ENCODE measurements at places on chromosomes 12 and 14.

DNA sequence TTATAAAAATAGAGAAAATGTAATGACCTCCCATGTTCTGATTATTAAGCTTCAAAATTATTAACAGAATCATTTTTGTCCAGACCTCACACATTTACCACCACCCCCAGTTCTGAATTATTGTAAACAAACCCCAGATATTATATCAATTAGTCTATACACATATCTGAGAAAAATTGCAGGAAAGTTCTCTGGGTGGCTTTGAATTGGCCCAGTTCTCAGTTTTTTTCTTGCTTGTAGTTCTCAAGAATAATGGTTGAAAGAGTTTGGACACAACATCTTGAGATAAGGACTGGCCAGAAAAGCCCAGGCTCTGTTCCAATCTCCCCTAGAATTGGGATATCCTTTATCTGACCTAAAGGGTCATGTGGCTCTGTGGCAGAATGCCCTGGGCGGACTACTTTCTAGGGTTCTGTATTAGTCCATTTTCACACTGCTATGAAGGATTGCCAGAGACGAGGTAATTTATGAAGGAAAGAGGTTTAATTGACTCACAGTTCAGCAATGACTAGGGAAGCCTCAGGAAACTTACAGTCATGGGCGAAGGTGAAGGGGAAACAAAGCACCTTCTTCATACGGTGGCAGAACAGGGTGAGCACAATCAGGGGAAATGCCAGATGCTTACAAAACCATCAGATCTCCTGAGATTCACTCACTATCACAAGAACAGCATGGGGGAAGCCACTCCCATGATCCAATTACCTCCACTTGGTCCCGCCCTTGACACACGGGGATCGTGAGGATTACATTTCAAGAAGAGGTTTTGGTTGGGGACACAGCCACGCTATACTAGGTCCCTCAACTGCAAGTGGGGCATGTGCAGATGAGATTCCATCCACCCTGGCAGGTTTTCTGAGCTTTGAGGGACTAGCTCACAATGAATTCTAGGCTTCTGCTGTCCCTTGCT, 1504.6 kb upstream of the FLRT2 start:
- DNase-seq: no peak

DNA sequence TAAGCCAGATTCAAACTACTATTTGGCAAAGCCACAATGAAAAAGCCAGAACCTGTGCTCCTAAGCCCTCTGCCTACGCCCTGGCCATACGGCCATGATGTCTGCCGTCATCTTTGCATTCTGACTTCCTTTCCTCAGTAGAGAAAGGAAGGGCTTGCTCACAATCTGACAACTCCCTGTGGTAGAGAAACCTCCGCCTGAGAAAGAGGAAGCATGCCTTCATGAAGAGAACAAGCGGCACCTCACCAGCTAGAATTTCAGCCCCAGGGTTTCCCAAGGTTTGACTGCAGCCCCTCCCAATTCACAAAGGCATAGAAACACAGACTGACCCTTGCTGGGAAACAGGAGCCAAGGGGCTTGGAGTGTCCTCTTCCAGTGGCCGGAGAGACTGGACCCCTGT, 25.7 kb downstream of the TEP1 start:
- DNase-seq: no peak

- DNase-seq: peak; percentile 72
Observed at GRCh38 chr14:52553671-52554575, 1.3 kb downstream of the GPR137C start.

GRCh38 chr14:24837280-24838046, 203.5 kb upstream of the GZMB start:
- DNase-seq: peak; percentile 35

GRCh38 chr14:41749429-41749828, 142.8 kb downstream of the LRFN5 start:
- DNase-seq: peak; percentile 3

DNA sequence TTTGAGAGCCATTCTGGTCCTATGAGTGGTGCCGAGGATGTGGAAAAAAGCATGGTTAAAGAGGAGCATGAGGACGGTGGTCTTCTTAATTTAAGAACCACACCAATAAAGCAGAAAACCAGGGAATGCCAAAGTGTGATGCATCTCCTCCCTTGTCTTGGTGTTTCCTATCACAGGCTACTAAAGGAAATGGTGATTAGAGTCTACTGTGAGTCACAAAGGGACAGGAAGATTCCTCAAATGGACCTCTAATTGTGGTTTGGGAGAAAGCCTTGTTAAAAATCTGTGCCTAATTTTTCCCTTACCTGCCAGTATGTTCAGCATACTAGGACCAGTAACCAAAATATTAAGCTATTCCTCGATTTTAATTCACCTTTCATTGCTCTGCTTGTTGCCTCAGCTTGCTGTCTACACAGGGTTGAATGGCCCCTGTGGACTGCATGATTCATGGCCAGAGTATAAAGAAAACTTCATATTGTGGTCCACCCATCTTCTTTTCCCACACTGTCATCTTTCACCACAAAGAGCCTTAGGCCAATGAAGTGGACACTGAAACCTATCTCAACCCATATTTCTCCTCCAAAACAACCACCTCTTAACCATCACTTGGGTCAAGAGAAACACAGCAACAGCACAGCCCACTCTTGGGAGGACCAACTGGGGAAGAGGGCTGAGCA, 38.8 kb downstream of the DIO2 start:
- no peak for DNase-seq

DNA sequence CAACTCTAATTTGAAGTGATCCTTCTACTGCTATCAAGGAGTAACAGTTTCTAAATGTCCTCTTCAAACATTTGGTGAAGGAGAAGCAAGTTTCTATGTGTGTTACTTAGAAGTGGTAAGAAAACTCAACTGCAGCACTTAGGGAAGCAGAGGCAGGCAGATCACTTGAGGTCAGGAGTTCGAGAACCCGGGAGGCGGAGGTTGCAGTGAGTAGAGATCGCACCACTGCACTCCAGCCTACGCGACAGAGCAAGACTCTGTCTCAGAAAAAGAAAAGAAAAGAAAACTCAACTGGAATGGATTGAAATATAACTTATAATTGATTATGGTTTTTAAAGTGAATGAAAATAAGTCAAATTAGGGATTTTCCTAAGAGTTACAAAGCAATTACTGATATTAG, 169.7 kb upstream of the ATP2B1 start:
- DNase-seq: no peak

GRCh38 chr14:95320078-95320895, 579 bp upstream of the CLMN start:
- no peak for DNase-seq

DNA sequence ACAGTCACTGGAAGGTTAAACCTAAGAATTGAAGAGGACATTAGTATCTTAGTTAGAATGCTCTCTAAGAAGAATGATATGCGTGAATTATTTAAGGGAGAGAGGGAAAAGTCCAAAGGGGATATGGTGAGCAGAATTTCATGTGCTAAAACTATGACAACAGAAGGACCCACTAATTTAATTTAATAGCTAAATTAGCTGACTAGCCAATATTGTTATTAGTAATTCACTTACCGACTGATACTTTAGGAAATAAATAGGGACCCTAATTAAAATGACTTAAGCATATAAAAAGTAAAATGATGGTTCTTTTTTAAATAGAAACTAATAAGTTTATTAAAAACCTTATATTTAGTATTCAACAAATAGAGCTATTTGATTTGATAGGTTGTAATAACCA, 179.6 kb downstream of the RASSF9 start:
- no peak for DNase-seq

DNA sequence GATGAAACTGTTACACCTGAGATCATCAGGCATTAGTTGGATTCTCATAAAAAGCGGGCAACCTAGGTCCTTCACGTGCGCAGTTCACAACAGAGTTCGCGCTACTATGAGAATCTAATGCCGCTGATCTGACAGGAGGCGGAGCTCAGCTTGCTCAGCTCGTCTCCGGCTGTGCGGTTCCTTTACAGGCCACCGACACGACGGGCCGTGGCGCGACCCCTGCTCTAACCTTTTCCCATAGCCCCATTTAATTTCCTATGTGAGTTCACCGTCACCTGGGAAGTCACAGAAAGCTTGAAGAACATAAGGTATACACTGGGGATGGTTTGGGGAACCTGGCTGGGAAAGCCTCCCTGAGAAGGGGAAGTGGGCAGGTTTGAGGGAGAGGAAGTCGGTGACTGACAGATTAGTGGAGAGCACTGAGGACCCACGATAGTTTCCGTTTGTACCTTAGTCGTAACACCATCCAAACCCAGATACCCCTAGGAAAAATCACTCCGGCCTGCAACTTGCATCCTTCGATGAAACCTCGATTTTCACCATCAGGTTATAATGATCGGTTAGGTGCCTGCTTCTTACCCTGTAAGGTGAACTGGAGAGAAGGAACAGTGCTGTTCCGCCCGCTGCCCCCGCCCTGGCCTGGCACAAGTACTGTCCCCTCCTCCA, 2.8 kb upstream of the AAAS start:
- DNase-seq: no peak

GRCh38 chr12:14781563-14781962, 21.7 kb downstream of the WBP11 start:
- no peak for DNase-seq

- no peak for DNase-seq
Observed at GRCh38 chr12:32679920-32680237, 778 bp downstream of the DNM1L start.

- DNase-seq: no peak
Observed at GRCh38 chr14:90487462-90487861, 90.6 kb downstream of the CALM1 start.

DNA sequence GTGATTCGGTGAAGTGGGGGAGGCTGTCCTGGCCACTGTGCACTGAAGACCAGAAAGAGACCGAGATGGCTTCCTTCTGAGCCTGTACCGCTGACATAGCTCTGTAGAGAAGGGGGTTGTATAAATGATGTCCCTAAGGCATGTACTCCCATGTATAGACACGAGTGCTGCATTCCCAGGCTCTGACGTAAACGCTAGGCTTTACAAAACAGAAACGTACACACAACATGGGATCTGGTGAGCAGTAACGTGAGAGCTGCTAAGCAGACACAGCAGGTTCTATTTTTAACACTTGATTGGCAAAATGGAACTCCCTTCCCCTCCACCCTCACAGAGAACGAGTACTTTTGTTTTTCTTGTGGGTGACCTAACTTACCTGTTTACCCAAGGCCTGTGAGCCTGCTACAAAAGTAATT, 35.9 kb downstream of the ACADS start:
- no peak for DNase-seq

- no peak for DNase-seq
Observed at GRCh38 chr14:104333646-104334423, 195.4 kb downstream of the KIF26A start.

GRCh38 chr14:65137648-65138307, 35.5 kb upstream of the MAX start:
- no peak for DNase-seq

DNA sequence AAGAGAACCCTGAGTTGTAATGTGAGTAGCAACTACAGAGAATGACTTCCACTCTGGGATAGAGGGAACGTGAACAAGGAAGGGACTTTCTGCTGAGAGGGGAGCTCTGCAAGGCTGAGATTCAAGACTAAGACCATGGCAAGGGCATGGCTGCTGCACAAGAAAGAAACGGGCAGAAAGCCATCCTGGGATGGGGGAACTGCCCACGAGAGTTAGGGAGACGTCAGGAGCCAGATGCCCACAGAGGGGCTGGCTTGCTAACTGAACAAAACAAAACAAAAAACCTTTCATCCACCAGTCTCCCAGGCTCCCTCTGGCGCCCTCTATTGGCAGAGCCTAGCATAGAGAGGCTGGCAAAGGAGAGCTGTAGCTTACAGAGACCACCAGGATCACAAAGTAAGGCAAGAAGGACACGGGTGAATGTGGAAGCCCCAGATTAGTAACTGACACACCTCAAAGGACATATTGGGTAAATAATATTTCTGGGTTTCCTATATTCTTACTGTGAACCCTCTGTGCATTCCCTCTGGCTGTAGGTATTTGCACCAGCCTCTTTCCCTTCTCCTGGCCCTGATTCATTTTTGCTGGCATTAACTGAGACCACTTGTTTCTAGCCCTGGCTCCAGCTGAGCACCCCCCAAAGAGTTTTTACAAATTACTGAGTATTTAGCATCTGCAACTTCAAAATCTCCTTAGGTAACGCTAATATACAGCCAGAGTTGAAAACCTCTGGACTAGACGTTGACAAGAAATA, 338.3 kb downstream of the EMP1 start:
- peak; percentile 5 for DNase-seq

DNA sequence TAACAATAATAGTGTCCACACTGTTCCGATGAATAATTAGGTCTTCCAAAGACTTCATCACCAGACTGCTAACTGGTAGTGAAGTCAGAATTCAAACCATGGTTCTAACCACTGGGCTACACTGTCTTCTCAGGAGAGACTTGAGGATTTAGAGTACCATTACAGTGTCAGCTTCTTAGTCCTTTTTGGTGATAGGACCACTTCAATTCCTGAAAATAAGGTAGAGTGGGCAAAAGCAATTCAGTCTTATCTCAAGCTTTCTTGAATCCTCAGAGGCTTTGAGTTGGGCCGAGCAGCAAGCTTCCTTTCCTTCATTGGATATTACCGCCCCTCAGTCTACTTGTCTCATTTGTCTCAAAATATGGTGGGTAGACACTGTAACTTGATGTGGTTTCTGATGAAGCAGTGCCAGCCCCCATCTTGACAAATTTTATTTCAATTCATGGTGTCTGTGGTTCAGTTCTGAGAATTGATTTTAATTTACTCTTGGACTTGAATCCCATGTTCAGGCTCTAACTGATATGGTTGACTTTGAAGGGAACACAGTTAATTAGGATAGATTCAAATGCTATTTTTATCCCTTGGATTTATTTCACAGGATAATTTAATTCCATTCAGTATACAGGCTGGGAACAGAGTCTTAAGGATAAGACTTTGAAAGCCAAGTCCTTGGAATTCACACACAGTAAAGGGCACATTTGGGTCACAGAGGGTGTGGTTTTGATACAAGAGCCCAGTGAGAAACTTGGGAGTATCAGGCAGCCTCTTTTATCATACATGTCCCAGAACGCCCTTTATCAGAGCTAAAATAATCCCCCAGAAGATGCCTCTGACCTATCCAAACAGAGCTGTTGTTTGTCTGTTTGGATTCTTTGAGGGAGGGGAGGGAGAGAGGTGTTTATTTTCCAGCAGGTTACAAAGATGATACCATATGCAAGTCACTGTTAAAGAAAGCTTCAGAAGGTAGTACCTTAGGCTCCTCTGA, 167.3 kb downstream of the PRKCH start:
- no peak for DNase-seq
